ENCODE measurements at places on chromosomes 5 and 9.
A peak's percentile ranks its signal among the peaks of the same experiment; 100 is the strongest.

- DNase-seq, result no peak
Measured at GRCh38 chr9:119289740-119290433, 79.3 kb downstream of the BRINP1 start.

DNA sequence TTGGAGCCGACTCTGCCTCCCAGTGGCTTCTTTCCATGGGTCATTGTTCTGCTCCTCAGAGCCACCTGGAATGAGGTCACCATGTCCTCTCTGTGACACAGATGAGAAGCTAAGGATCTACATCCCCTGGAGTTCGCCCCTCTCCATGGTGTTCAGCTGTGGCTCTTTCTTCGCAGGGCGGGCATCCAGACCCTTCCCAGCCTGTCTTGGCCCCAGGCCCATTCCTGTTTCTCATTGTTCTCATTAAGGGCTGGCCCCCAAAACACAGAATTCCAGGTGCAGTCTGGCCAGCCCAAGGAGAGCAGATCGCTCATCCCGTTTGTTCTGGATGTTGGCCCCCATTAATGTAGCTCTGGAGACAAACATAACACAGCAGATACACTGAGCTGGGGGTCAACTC lies 66.4 kb upstream of the COL15A1 start:
- DNase-seq, result no peak

- DNase-seq, result no peak
Measured at GRCh38 chr9:78011049-78011448, 20.6 kb downstream of the GNAQ start.

GRCh38 chr9:4939118-4939561 lies 45.9 kb upstream of the JAK2 start:
- peak; percentile 38 for DNase-seq

GRCh38 chr9:85007748-85008147 lies 338.2 kb downstream of the NTRK2 start:
- no peak for DNase-seq

- DNase-seq, result peak; percentile 7
Measured at GRCh38 chr5:36723912-36724311, 117.5 kb downstream of the SLC1A3 start.

- DNase-seq, result no peak
Measured at GRCh38 chr5:151123897-151124751, 33.5 kb downstream of the ANXA6 start.

GRCh38 chr9:125409637-125410521 lies 148.3 kb downstream of the GAPVD1 start:
- peak; percentile 67 for DNase-seq

- no peak for DNase-seq
Measured at GRCh38 chr9:88926781-88927505, 64.3 kb upstream of the S1PR3 start.

- DNase-seq, result no peak
Measured at GRCh38 chr5:76500633-76501393, 97.7 kb downstream of the IQGAP2 start.

DNA sequence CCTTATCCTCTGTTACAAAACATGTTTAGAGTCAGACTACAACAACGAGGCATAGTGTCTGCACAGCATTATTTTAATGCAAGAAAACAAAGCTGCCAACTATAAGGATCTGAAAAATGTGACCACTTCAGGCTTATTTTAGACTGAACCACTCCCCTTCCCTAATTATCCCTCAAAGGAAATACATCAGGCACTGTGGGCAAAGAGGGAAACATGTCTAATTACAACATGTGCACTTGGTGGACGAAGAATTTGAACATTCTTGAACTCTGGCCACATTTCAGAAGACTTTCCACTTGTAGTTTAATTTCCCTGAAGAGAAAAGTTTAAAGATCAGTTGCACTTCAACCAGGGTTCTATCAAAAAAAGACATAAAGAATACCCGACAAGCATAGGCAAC lies 3.8 kb downstream of the MTMR12 start:
- DNase-seq, result no peak

DNA sequence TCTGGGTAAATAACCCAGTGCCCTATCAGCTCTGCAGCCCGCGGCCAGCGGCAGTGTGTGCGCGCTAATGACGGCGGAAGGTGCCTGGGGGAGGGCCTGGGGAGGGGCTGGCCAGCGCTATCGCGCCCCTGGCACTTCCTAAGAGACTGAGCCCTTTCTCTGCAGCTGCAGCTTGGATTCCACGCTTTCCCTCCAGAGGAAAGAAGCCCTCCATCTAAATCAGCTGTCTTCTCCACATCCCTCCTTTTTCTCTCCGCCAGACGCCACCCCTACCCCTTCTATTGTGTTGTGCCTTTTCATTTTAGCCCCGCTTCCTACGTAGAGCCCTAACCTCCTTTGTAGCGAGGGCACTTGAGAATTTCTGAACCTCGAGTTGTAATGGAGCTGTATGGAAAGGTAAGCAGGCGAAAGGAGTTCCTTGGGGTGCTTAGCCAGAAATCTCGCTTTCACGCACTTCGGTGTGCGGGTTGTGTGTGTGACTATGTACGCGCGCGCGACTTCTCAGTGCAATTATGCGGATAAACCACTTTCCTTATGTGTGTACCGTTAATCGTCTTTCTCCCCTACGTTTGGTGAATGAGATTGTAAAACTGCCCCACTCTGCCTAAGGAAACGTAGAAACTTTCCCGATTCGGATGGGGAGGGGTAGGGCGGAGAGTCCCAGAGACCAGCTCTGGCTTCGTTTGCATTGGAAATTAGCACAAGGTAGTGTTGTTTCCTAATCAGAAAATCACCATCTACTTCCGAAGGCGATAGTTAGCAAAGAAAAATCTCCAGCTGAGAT lies 664 bp upstream of the RAB3C start:
- DNase-seq, result no peak

GRCh38 chr9:91033797-91034196 lies 232.2 kb downstream of the SYK start:
- DNase-seq, result peak; percentile 73

- DNase-seq, result no peak
Measured at GRCh38 chr5:135220394-135221186, 178.4 kb downstream of the MACROH2A1 start.

- DNase-seq, result no peak
Measured at GRCh38 chr5:54146390-54146789, 164.0 kb downstream of the ARL15 start.

- DNase-seq, result no peak
Measured at GRCh38 chr9:134063088-134063570, 4.7 kb downstream of the BRD3 start.

DNA sequence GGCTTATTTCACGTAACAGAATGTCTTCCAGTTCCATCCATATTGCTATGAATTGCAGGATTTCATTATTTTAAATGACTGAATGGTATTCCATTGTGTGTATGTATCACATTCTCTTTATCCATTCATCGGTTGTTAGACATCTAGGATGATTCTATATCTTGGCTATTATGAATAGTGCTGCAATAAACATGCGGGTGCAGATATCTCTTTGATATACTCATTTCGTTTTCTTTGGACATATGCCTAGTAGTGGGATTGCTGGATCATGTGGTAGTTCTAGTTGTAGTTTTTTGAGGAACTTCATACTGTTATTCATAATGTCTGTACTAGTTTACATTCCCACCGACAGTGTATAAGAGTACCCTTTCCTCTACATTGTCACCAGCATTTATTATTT lies 460.5 kb downstream of the MAN2A1 start:
- no peak for DNase-seq

- no peak for DNase-seq
Measured at GRCh38 chr5:34496701-34497469, 159.2 kb upstream of the RAI14 start.

- DNase-seq, result no peak
Measured at GRCh38 chr5:66342341-66342880, 198.3 kb downstream of the SREK1 start.

- no peak for DNase-seq
Measured at GRCh38 chr5:181099602-181100086, 31.3 kb downstream of the OR2V1 start.

- no peak for DNase-seq
Measured at GRCh38 chr9:113933671-113934070, 57.6 kb downstream of the ZNF618 start.

- no peak for DNase-seq
Measured at GRCh38 chr5:178113841-178114324, 551 bp downstream of the N4BP3 start.

GRCh38 chr5:180174587-180174972 lies 34.4 kb downstream of the RASGEF1C start:
- no peak for DNase-seq

GRCh38 chr5:80963966-80964481 lies 3.9 kb downstream of the RASGRF2 start:
- no peak for DNase-seq

- DNase-seq, result peak; percentile 14
Measured at GRCh38 chr9:113548221-113549041, 84.9 kb downstream of the RGS3 start.

GRCh38 chr9:135876936-135877335 lies 30.4 kb downstream of the CAMSAP1 start:
- DNase-seq, result no peak

DNA sequence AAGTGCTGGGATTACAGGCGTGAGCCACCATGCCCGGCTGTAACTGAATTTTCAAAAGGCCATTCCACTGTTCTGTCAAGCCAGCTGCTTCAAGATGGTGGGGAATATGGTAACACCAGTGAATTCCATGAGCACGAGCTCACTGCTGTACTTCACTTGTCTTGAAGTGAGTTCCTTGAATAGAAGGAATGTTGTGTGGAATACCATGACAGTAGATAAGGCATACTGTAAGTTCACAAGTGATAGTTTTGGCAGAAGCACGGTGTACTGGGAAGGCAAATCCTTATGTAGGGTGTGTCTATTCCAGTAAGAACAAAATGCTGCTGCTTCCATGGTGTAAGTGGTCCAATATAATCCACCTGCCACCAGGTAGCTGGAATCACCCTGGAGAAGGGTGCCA lies 6.6 kb upstream of the PRXL2C start:
- no peak for DNase-seq

- DNase-seq, result no peak
Measured at GRCh38 chr5:180103487-180104167, 32.1 kb upstream of the RNF130 start.

GRCh38 chr5:170121321-170121720 lies 15.6 kb downstream of the FOXI1 start:
- DNase-seq, result no peak

DNA sequence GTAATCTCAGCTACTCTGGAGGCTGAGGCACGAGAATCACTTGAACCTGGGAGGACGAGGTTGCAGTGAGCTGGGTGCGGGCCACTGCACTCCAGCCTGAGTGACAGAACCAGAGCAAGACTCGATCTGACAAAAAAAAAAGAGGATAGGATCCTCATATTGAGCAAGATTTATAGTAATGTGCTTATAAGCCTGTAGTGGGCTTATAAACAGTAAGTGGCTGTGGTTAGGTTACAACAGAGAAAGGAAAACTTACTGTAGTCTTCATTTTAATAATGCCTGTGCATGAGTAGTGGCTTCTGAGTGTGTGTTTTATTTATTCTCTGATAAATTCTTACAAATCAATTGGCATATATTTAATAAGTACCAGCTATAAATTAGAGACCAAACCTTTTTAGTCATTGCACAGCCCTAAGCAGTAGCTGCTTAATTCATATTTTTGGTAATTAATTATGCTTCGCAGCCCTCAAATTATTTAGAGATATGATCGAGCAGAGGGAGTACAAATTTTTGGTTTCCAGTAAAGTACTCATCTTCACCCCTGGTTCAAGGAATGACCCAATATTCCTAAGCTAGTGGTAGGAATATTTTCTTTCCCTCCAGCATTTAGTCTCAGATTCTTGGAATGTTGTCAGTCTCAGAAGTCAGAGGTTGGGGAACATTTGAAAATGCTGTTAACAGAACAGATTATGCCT lies 73.8 kb upstream of the KLF9 start:
- DNase-seq, result no peak

- no peak for DNase-seq
Measured at GRCh38 chr9:124381170-124381945, 33.9 kb downstream of the PSMB7 start.

DNA sequence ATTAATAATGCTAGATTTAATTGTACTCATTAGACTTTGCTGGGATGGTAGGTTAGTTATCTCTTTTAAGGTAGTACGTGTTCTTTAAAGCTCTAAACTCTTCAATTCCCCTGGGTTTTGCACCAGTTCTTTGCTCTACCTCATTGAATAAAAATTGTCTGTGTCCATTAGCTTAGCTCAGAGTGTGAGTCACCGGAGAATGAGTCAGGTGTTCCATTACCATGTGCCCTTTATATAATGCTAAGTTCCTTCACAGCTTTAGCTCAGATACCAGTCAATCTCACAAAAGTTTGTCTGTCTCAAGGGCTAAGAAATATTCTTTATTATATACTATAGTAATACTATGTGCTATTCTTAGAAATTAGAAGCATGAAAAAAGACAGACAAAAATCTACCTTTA lies 339.4 kb downstream of the PRELID2 start:
- DNase-seq, result no peak

DNA sequence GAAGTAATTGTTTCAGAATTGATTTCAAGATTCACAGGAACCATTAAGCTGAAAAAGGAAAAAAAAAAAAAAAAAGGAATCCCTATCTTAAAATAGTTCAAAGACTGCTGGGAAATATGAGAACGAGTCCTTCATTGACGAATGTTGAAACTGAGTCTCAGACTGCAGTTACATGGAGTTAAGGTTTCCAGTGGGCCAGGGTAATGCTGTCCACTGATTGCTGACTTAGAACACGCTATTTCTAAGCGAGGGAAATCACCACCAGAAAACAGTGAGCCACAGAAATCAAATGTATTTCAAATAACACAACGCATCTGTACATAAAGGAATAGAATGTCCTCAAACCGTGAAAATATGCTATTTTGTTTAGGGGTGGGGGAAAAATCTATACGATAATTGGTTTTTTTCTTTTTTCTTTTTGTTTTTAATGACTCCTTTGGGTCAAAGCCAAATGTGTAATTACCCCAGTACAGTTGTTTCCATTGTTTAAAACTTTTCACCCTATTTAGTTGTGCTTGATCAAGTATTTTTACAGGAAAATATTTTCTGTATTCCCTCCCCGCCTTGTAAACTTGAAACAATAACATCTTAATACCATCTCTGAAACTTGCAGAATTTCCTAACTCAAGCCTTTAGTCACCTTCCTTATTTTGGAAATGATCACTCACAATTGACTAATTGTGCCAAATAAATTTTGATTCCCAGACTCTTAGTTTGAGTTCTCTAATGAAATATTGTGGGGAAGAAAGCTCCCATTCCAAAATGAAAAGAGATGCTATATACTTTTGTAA lies 208.3 kb downstream of the MCTP1 start:
- DNase-seq, result no peak

DNA sequence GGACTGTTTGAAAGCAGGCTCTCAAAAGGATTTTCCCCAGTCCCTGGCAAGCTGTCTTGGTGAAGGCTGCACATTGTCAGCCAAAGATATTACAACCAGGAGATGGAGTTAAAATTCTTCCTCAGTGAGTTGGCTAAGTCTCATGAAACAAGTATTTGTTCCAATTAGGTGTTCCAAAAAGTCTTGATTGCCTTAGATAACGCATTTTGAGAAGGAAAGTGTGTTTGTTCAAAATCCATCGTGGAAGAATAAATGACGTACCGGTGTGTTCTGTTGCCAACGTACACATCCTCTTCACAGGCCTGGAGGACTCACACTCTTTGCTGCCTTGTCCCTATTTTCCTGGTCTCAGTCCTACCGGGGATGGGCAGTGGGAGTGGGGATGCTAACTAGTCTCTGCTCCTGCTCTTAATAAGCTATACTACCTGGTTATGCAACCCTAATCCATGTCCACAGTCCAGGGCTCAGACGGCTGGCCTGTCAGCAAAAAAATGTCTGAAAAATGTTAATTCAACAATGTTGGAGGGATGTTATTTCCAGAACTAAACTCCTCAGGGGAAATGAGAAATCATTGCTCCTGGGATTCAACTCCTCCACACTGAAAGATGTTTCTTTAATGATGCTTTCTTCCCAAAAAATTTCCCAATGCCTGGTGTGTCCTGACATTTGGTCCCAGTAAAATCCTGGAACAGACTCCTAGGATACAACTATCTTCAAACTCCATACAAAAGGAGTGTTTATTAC lies 175.3 kb upstream of the KLF9 start:
- no peak for DNase-seq
